ENCODE measurements at places on chromosomes 4 and X.

DNA sequence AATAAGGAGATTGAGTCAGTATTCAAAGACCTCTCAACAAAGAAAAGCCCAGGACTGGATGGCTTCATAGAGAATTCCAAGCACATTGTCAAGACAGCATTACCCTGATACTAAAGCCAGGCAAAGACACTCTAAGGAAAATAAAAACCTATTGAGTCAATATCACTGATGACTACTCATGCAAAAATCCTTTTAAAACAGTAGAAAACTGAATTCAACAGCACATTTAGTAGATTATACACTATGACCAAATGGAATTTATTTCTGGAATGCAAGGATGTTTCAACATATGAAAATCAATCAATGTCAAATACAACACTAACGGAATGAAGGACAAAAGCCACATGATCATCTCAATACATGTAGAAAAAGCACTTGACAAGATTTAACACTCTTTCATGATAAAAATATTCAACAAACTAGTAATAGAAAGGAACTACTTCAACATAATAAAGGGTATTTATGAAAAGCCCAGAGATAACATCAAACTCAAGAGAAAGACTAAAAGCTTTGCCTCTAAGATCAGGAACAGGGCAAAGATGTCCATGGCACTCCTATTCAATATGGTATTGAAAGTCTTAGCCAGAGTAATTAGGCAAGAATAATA lies 633.3 kb downstream of the ANKRD50 start:
- no peak for DNase-seq

GRCh38 chr4:41111791-41112190 lies 102.6 kb downstream of the APBB2 start:
- no peak for DNase-seq

- no peak for DNase-seq
Observed at GRCh38 chr4:142697320-142697719, 148.8 kb downstream of the INPP4B start.

GRCh38 chr4:151426513-151426912 lies 17.5 kb downstream of the FHIP1A start:
- DNase-seq, result no peak

DNA sequence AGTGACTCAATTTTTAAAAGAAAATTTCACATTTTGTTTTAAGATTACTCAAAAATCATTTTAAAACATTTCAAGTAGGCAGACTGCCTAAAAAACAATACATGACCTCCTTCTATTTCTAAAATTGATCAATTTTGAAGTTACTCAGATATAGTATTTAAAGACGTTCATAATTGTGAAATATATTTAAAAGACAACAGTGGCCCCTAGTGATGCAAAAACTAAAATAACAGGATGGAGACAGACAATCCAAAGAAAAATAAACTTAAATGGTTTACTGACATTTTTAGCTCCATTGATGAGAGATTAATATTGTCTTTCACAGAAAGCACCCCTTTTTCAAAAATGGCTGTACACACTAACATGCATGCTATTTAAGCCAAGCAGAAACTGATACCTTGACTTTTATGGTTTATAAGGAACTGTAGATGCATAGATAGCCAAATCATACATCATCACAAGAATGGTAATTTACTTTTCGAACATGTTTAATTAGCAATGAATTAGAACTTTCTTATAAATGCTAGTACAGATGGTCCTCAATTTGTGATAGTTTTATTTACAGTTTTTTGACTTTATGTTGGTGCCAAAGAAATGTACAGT lies 69.8 kb upstream of the FAT4 start:
- DNase-seq, result no peak

DNA sequence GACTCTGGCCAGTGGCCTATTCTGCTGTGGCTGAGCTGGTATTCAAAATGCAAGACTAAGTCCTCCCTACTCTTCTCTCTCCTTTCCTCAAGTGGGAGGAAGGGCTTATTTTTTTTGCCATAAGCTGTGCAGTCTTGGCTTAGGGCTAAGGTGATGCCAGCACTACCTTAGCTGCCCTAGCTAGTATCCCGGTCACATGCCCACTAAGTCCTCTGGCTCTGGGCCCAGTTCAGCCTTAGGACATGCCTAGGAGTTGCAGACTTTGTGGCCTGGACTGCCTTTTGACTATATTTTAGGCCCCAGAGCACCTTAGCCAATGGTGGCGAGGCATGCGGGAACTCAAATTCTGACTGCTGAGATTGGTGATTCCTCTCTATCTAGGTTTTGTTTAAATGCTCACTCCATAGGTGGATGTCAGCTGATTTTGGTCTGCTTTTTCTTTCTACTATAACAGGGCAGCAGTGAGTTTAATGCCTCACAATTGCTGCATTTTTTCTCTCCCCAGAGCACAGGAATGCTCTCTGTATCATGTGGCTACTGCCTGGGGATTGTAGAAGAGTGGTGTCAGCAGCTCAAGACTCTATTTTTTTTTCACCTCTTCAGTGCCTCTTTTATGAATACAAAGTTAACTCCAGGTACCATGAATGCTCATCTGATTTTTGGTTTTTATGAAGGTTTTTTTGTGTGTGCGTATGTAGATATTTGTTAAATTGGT lies 472.9 kb upstream of the GRID2 start:
- DNase-seq, result no peak

- DNase-seq, result no peak
Observed at GRCh38 chr4:99783940-99784339, 32.7 kb upstream of the DAPP1 start.

GRCh38 chrX:703466-703865 lies 72.9 kb downstream of the SHOX start:
- no peak for DNase-seq

DNA sequence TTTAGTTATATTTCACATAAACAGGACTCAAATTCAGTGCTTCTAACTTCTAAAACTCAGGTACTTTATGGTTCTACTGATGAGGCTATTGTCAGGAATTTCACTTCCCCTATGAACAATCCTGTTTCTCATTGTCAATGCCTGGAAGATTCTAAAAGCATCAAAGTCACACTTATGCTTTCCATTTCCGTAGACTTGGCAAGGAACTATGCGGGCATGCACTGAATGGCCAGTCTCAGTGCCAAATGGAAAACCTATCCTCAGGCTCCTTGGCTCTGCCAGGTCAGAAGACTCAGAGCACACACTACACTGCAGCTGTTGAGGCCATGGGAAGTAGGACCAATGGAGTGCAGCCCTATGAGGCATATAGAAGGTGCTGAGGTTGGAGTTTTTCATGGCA lies 97.0 kb upstream of the PTPN13 start:
- DNase-seq, result no peak

- peak; percentile 35 for DNase-seq
Observed at GRCh38 chr4:8402640-8403039, 37.9 kb downstream of the ACOX3 start.

DNA sequence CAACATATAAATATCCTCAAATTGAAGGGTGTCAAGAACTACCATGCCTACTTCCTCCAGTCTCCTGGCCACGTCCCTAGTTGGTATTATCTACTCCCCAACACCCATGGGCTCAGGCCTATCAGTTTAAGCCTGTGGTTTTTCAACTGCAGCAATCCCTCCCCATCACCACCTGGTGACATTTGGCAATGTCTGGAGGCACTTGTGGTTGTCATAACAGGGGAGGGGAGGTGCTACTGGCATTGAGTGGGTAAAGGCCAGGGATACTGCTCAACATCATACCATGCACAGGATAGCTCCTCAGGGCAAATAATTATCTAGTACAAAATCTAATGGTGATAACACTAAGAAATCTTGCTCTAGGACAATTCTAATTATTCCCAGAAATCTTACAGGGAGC lies 95.3 kb downstream of the COMMD8 start:
- DNase-seq, result no peak

- no peak for DNase-seq
Observed at GRCh38 chr4:76965866-76966579, 16.5 kb downstream of the SEPTIN11 start.

- no peak for DNase-seq
Observed at GRCh38 chrX:120274958-120275357, 24.3 kb downstream of the ZBTB33 start.

- DNase-seq, result no peak
Observed at GRCh38 chrX:128698573-128699181, 646.5 kb upstream of the ACTRT1 start.

DNA sequence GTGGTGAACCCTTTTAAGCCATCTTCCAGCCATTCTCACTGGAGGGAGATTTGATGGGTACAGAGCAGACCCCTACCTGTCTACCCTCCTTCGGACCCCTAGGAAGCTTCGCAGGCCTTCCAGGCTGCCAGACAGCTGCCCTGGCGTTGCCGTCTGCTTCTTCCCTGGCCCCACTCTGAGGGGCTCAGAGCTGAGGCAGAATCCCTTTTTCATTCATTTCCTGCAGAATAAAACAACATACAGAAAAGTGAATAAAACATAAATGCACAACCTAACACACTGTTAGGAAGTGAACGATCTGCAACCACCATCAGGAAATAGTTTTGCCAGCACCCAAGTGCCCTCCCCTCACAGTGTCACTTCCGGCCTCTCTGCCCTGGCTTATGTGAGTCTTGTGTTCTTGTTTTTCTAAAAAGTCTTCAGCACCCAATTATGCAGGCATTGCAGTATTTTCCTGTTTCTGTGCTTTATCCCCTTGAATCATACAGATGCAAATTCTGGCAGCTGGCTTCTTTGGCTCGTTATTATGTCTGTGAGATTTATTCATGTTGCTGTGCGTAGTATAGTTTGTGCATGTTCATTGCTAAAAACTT lies 5.6 kb upstream of the ADD1 start:
- no peak for DNase-seq

- DNase-seq, result no peak
Observed at GRCh38 chrX:127038065-127038464, 218.5 kb downstream of the PRR32 start.

- DNase-seq, result no peak
Observed at GRCh38 chr4:101211146-101211553, 136.2 kb downstream of the PPP3CA start.

- no peak for DNase-seq
Observed at GRCh38 chr4:99947608-99948007, 1.2 kb upstream of the DNAJB14 start.

- no peak for DNase-seq
Observed at GRCh38 chr4:163941221-163941905, 446.9 kb downstream of the TMA16 start.

DNA sequence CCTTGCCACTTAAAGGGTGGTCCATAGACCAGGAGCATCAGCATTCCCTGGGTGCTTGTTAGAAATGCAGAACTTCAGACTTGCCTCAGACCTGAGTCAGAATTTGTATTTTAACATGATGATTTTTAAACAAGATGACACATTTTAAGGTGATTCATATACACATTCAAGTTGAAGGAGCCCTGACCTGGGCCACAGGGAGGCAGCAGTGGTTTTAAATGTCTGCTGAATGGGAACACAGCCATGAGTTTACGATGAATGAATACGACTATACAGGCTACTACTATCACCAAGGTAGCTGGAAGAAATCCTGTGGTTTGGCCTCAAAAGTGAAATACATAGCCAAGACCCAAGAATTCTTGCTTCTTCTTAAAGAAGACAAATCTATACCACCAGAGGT lies 2.9 kb downstream of the HDAC8 start:
- DNase-seq, result no peak

- no peak for DNase-seq
Observed at GRCh38 chrX:32514986-32515385, 696.4 kb downstream of the DMD start.

DNA sequence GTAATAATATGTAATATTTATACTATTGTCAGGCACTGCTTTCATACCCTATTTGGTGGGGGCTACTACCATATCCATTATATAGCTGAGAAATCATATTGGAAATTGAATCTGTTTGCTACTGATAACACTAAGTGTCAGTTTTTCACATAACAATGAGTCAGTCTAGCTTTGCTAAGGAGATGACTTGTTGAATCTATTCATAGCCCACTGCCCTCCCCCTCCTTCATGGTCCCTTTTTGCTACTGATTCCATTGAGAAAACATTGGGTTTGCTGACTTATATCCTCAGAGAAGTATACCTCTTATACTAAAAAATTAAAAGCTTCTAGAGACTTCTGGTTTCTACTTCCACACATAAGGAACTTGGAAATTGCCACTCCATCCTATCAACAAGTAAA lies 1898.4 kb downstream of the STIM2 start:
- no peak for DNase-seq

DNA sequence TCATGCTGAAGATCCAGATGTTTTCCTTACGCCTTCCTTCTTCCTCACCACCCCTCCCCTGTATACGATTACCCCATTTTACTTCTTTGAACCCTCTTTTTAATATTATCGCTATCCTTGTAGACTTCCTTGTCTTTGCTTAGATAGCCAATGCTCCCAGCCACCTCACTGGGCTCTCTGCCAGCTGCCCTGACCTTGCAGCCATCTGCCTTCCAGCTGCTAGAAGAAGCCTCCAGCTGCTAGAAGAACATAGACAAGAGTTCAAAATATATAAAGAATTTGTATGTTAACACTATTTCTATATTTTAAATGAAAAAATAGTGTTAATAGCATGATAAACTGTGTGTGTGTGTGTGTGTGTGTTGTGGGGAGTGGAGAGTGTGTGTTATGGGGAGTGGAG lies 374.7 kb downstream of the ANKRD50 start:
- no peak for DNase-seq

- DNase-seq, result no peak
Observed at GRCh38 chr4:15651676-15652075, 3.5 kb downstream of the FBXL5 start.

DNA sequence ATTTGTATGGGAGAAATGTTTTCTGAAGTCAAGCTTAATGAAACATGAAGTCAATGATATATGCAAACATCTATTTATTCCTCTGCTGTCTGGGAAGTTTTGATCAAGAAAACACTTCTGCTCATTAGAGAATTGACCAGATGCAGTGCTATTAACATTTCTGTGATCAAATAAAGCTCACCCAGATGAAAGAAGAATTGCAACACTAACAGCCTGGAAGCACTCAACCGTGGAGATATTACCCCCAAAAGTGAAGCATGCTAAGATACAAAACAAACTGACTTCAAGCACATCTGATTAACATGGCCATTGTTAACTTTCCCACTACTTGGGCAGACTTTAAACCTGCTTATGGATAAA lies 73.7 kb upstream of the GUCY1A1 start:
- no peak for DNase-seq

- no peak for DNase-seq
Observed at GRCh38 chrX:123277347-123277746, 93.3 kb downstream of the GRIA3 start.

DNA sequence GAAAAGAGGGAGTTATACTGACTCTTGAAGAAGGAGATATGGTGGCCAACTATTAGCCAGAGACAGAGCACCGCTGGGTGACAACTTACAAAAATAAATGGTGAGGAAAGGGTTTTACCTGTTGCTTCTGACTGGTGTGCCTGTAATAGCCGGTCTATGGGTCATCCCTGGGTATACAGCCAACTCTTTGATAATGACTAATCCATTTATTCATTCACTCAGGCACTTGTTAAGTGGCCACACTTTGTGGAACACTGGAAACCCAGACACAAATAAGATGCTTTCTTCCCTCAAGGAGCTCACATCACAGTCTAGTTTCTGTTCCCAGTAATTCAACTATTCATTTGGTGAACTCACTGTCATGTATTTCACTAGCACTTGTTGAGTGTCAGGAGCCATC lies 13.2 kb upstream of the CAPN6 start:
- DNase-seq, result no peak

Data from CMK (cell line).